ENCODE measurements at places on chromosomes 2 and 18.

DNA sequence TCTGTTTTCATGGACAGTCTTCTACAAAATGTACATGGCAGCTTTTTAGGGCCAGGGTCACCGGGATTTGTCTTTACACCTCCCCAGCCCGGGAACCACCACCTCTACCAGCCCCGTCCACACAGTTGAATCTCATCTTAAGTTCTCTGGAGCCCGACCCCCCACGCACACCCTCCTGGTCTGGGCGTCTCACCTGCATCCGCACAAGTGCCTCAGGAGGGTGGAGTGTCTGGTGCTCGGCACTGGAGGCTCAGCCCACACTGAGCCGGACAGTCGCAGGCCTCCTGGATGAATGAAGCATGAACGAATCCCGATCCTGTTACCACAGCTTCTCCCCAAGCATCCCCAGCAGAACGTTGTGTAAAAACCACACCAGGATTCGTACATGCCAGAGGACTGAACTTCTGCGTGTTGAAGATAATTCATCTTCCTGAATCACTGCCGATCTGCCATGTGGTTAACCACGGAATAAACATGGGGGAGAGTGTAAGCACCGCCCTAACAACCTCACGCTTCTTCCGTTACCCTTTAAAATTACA lies 162.0 kb downstream of the RTP5 start:
- no peak for DNase-seq

DNA sequence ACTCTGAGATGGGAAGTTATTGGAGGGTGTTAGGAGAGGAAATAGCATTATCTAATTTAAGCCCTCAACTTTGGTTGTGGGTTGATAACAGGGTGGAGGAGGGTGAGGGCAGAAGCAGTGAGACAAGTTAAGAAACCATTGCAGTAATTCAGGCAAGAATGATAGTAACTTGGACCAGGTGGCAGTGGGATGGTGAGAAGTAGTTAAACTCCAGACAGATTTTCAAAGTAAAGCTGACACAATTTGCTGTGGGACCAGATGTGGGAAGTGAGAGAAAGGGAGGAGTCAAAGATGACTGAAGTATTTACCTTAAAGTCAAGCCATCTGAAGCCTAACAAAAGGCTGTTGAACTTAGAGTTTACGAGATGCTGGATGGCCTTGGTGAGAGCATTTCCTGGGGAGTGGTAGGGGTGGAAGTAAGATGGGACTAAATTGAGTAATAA lies 163.2 kb upstream of the KLF7 start:
- DNase-seq = no peak

GRCh38 chr2:159160954-159161353 lies 125.5 kb downstream of the WDSUB1 start:
- DNase-seq = no peak

DNA sequence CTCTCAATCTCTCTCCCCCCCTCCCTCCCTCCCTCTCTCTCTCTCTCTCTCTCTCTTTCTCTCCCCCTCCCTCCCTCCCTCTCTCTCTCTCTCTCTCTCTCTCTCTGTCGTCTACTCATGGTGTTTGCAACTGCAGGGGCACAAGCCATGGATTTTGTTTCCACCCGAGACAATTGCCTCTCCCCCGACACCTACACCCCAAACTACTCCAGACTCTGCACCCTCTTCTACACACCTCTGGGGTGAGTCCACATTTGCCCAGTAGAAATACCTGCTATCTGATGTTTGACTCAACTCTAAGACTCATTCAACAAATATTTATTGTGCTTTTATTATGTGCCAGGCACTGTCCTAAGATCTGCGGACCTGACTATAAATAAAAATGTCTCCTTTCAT lies 93.7 kb downstream of the TMEM17 start:
- no peak for DNase-seq

GRCh38 chr2:52428224-52428623 lies 1339.4 kb upstream of the CHAC2 start:
- DNase-seq = no peak

- no peak for DNase-seq
Observed at GRCh38 chr2:46074501-46074900, 222.7 kb upstream of the EPAS1 start.

Measured in NCI-H1105 (cell line).